HAP-1 (cell line): ENCODE measurements at places on chromosomes 4 and X.

- DNase-seq: no peak
These were observed 107.1 kb upstream of the ATP6AP2 start for GRCh38 chrX:40473460-40474204.

DNA sequence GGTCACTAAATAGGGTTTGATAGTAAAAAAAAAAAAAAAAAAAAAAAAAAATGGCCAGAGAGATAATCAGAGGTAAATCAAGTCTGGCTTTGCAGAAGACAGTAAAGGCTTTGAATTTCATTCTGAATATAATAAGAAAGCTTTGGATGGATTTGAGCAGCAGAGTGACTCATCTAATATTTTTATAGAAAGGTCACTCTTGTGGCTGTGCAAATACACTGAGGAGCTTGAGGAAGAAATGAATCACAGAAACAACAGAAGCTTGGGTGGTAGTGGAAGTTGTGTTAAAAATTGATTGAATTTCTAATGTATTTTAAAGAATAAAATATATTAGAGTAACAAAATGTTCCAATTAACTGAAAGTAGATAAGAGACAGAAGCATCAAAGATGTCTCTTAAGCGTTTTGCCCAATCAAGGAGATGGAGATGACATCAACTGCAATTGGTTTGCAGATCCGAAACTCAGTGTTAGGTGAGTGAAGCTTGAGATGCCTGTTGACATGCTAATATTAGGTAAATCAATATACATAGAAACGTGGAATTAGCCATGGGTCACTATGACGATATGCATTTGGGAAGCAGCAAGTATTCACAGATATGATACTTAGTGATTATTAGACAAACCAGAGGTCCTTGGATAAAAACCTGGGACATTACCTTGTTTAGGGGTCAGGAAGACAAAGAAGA lies 280.5 kb downstream of the GPM6A start:
- DNase-seq: no peak

GRCh38 chrX:94961730-94962129 lies 1287.7 kb downstream of the FAM133A start:
- DNase-seq: peak; percentile 65

- DNase-seq: no peak
These were observed 1.6 kb downstream of the HTRA3 start for GRCh38 chr4:8270912-8271815.

DNA sequence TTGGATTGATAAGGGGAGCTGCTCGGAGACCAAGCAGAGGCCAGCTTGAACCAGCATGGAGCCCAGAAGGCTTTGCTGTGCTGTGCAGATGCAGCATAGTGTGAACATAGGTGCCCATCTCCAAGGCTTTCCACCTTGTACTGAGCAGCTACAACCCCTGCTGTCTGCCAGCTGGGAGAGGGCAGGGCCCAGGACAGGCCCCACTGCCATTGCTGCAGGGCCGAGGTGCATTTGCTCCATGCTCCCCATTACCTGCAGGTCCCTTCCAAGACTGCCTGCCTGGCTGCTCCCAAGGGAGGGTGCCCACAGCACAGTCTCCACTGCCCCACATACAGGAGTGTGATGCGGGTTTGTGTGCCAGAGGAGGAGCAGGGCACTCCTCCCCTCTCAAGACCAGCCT lies 1016.0 kb upstream of the INTU start:
- DNase-seq: no peak

GRCh38 chr4:171288816-171289432 lies 524.3 kb upstream of the GALNTL6 start:
- no peak for DNase-seq

DNA sequence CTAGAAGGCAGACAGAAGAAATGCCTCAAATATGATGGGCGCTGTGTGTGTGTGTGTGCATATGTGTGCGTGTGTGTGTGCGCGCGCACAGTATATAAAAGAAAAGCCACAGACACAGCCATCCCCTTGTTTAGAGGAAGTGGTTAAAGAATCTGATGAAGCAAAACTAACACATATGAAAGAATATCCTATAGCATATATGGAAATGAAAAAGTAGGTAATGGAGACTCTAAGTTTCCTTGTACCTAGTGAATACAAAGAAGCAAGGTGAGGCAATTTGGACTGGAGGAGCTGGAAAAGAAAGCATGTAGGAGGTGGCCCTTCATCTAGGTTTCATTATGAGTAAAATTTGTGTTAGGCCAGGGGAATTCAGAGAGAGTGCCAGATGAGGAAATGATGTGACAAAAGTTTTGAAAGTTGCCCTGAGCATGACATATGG lies 58.6 kb upstream of the MCF2 start:
- DNase-seq: no peak

DNA sequence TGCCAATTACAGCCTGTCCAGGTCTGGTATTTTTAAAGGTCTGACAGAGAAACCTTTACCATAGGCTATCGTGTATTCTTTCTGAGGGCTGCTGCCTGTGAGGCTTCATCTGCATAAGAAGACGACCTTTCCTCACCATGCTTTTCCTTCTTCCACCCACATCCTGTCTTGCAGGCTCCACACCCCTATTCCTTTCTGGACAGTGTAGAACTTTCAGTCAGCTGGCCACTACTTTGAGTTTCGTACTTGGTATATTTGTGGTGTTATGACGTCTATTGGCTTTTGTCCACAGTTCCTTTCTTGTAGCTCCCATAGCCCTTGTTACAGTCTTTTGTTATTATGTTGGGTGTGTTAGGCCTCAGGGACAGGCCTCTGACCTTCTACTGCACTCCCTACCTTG lies 311.4 kb downstream of the RAPGEF2 start:
- no peak for DNase-seq

- DNase-seq: peak; percentile 75
These were observed at the start of gene HHIP for GRCh38 chr4:144645631-144646522. TSS of gene HHIP (plus strand) at chr4:144646156. CDS start at chr4:144646676, 520 bp downstream.

DNA sequence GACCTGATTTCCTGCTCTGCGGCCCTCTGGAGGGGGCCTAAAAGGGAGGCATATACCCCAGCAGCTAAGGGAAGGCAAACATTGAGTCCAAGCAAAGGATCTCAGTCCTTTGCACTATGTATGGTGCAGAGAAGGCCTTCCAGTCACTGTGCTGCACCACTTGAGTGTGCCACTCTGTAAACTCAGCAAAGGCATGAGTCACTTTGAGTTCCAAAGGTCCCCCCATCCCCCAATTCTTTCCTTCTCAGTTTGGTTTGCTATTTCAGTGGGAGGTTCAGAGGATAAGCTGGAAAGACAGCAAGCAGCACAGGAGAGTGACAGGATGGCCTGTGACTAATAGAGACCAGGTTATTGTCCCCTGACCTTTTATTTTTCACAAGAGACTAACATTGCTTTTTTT lies 131.3 kb downstream of the FHDC1 start:
- no peak for DNase-seq

DNA sequence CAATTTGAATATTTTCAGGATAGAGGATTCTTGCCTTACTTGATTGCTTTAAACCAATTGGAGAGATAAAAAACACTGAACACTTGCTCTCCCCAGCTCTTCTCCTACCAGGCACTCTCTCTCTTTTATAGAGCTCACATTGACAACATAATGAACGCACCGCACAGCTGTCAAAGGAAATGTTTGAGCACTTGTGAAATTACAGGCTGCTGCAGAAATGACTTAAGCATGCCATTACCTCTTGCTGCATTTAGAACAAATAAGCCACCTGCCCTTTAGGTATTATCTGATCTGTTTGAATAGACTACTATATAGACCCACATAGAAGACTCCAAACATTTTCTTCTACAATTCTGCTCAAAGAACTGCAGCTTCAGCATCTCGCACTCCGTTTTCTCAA lies 227.7 kb downstream of the C4orf33 start:
- DNase-seq: no peak
